Chondrocyte (in vitro differentiated cells): ENCODE measurements at places on chromosomes 3 and 15. TPM values are rescaled to one million over a fixed set of nuclear protein-coding genes. Genes with fewer than 3 reads are reported as not detected.

The FGF12 gene
- 0.15 TPM in 1 of 3 replicates, not detected in the others for total RNA-seq

DNA sequence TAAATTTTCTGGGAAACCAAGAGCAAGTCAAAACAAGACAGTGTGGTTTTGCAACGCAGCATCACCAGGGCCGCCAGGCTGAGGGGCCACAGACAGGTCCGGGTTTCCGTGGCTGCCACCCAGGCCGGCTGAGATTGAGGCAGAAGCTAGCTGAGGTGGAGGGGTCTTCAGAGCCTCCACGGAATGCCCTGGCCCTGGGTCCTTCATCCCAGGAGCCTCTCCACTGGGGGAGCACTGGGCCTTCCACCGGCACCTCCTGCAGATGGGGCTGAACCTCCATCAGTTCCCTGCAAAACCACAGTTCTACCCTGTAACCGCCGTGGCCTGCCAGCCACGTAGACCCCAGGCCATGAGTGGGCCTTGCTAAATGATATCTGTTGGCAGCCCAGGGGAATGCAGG lies 152.7 kb downstream of the CHSY1 start:
- H3K27me3 ChIP-seq = no peaks in the 10 kb centered on the region
- H3K27ac ChIP-seq = no peak overlapping the region
- no peak for DNase-seq

DNA sequence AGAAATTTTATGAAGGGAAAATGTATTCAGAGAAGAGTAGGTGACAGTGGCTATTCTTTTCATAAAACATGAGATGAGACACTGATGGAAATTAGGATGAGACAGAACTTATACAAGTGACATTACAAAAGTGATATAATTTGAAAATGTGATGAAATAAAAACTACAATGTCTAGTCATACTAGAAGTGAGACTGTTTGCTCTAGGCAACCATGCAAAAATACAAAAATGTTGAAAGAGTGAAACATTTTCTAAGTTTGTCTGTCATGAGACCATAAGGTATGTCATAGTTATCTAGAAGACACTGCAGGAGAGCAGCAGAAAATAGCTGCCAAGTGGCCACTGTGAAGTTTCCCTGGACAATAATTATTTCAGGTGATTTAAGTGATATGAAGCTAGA lies 459.5 kb downstream of the DIPK2A start:
- H3K4me3 ChIP-seq = no peak overlapping the region
- H3K4me1 ChIP-seq = no peaks in the 10 kb centered on the region
- no peaks in the 10 kb centered on the region for H3K36me3 ChIP-seq
- H3K27ac ChIP-seq = no peak overlapping the region

The IL17RB gene
- total RNA-seq = 0.22 to 0.36 TPM (median 0.31 TPM) in 3 replicates

- no peaks in the 10 kb centered on the region for H3K4me1 ChIP-seq
- no peak overlapping the region for H3K27ac ChIP-seq
- no peak overlapping the region for H3K4me3 ChIP-seq
- H3K27me3 ChIP-seq = no peaks in the 10 kb centered on the region
- no peak for DNase-seq
These were observed 504.1 kb upstream of the CDIN1 start for GRCh38 chr15:36075333-36075732.

DNA sequence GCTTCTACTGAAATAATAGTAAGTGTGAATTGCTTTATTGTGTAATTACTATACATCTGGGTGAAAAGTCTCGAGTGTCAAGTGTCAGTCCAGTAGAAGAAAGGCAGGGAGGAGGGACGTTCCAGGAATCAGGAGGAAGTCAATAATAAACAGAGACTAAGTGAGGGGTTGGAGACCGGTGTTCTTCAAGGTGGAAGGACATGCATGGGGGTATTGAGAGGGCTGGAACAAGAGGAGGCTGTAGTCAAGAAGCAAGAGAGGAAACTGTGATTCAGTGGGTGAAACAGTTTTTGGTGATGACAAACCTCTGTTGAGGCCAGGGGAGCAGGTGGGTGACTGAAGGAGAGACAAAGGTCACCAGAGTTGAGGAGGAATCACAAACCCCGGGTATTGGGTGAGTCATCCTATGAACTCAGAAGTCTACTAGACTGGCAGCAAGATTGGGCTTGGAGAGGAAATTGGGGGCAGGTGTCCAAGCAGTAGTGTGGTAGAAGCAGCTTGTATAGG lies 11.6 kb upstream of the SCAMP5 start:
- H3K27me3 ChIP-seq = peaks cover 31% of the 10 kb centered on the region
- peaks cover 4% of the 10 kb centered on the region for H3K36me3 ChIP-seq
- no peaks in the 10 kb centered on the region for H3K4me1 ChIP-seq
- no peak overlapping the region for H3K4me3 ChIP-seq
- DNase-seq = no peak

The BTBD1 gene
- total RNA-seq = 51.4 to 55.0 TPM (median 53.3 TPM) in 3 replicates

DNA sequence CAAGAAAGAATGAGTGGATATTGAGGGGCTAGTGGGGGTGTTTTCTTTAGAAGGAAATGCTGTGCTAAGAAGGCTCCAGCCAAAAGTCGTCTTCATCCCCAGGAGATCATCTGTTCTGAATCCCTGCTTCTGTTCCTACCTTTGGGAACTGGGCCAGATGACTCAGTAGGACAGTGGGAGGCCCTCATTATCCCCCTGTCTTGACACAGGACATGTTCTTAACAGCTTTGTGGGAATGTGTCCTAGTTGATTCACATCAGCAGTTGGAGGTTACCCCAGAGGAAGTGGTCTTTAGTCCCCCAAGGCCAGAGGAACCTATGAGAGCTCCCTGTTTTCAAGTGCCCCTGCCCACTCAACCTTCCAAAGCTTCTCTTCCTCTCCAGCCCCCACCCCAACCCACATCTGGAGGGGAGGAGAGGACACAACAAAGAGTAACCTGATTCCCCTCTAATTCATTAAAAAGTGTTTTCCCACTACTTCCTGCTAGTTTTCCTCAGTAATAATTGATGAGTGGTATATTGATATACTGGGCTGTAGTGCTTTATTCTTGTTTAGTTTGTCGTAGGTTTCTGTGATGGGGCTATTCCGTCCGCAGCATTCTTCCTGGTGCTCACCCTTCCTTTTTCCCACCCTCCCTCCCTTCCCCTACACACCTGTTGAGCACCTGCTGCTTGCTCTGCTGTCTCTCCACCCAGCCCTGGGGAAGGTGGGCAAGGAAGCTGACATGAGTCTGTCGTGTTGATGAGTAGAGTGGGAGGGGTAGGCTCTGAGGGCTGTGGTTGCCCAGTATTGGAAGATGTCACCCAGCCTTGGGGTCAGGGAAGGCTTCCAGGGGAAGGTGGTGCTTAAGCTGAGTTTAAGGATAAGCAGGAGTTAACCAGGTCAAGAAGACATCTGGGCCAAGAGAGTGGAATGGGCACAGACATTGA lies 9.3 kb downstream of the PXYLP1 start:
- no peaks in the 10 kb centered on the region for H3K27me3 ChIP-seq
- peak overlapping the region; percentile 92 for H3K27ac ChIP-seq
- DNase-seq = no peak
- H3K4me1 ChIP-seq = peaks cover 60% of the 10 kb centered on the region

The SETD5 gene
- total RNA-seq = 122 to 145 TPM (median 123 TPM) in 3 replicates

DNA sequence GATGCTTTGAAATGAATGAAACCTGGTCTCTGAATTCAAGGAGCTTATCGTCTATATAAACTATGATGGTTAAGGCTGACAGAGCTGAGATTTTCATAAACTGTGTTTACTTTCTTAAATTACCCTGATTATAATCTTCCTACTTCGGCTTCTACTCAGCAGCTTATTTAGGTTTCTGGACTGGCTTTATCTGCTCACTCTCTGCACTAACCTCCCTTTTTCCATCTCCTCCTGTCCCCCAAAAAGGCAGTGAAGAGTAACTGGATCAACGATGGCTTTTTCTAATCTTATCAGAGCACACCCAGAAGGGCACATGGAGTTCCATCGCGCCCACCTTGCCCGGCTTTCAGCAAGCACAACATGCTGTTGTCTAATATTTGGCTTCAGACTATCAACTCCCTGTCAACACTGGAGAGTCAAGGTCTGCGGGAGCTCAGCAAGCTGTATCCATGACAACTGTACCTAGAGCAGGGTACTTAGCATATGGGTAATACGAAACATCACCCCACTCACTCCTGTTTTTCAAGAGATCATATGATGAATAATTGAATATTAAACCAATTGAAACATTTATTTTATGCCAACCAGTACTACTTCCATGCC lies 417.3 kb downstream of the GABRB3 start:
- H3K4me3 ChIP-seq = no peak overlapping the region
- no peak overlapping the region for H3K27ac ChIP-seq
- no peak for DNase-seq
- H3K27me3 ChIP-seq = no peaks in the 10 kb centered on the region
- H3K4me1 ChIP-seq = no peaks in the 10 kb centered on the region

DNA sequence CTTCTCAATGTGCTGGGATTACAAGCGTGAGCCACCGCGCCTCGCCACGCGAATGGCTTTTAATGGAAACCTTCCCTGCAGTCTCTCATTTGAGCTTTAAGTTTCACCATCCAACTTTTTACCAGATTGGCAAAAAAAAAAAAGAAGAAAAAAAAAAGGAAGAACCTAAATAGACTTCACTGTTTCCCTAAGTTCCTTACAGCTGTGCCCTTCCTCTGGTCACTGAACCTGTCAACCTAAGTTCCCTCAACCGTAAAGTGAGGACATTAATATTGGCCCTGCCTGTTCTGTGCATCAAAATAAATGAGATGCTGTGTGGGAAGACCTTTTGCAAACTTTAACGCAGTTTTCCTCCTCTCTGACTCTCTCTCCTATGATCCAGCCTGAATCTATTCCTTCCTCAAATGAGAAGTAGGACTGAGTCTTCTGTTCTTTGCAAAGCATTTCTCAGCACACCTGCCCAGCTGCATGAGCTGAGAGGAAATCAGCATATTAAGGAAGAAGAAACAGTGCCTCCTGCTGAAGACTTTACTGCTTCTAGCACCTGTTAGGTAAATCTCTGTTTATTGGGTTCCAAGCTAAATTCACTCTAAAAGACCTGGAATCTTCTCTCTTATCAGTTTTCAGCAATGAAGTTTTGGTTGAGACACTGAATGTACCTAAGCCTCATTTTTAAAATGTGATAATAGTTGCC lies 99.6 kb upstream of the ETV5 start:
- no peak overlapping the region for H3K27ac ChIP-seq
- no peaks in the 10 kb centered on the region for H3K36me3 ChIP-seq
- no peak overlapping the region for H3K4me3 ChIP-seq
- peaks cover 17% of the 10 kb centered on the region for H3K4me1 ChIP-seq
- no peak for DNase-seq
- peaks cover 11% of the 10 kb centered on the region for H3K27me3 ChIP-seq

GRCh38 chr3:122183521-122183892 lies at the start of gene CASR:
TSS of gene CASR (plus strand) at chr3:122183668. CDS start at chr3:122254190, 70,522 bp downstream.
- H3K4me1 ChIP-seq = peaks cover 6% of the 10 kb centered on the region
- no peak for DNase-seq
- H3K4me3 ChIP-seq = peak within 1 kb of the TSS; percentile 56
- H3K27ac ChIP-seq = no peak within 1 kb of the TSS
- H3K27me3 ChIP-seq = peaks cover 62% of the 10 kb centered on the region
- no peaks in the 10 kb centered on the region for H3K36me3 ChIP-seq

The CYP11A1 gene
- 0.32 to 0.54 TPM in 2 of 3 replicates, not detected in the other for total RNA-seq

GRCh38 chr3:69462826-69463100 lies 76.9 kb upstream of the FRMD4B start:
- H3K4me3 ChIP-seq = no peak overlapping the region
- DNase-seq = no peak
- no peak overlapping the region for H3K27ac ChIP-seq
- no peaks in the 10 kb centered on the region for H3K4me1 ChIP-seq
- peaks cover 4% of the 10 kb centered on the region for H3K36me3 ChIP-seq
- peaks cover 13% of the 10 kb centered on the region for H3K27me3 ChIP-seq

The SST gene
- not detected in 3 replicates for total RNA-seq

DNA sequence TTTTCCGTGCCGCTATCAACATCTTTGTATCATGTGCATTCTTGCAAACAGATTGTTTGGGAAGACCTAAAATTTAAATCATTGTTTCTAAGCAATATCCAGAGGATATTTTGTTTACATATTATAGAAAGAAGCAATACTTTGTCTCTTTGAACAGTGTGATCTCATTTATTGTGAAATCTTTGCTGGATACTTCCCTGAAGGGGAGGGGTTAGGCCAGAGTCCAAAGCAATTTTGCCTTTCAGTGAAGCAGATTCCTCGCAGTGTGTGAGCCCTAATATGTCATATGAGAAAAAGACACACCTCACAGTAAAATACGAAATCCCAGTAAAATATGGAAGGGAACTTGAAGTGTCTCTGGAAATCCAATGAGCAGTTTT lies 158.7 kb upstream of the SLCO3A1 start:
- no peak overlapping the region for H3K4me3 ChIP-seq
- H3K27ac ChIP-seq = no peak overlapping the region
- H3K4me1 ChIP-seq = no peaks in the 10 kb centered on the region
- no peak for DNase-seq

DNA sequence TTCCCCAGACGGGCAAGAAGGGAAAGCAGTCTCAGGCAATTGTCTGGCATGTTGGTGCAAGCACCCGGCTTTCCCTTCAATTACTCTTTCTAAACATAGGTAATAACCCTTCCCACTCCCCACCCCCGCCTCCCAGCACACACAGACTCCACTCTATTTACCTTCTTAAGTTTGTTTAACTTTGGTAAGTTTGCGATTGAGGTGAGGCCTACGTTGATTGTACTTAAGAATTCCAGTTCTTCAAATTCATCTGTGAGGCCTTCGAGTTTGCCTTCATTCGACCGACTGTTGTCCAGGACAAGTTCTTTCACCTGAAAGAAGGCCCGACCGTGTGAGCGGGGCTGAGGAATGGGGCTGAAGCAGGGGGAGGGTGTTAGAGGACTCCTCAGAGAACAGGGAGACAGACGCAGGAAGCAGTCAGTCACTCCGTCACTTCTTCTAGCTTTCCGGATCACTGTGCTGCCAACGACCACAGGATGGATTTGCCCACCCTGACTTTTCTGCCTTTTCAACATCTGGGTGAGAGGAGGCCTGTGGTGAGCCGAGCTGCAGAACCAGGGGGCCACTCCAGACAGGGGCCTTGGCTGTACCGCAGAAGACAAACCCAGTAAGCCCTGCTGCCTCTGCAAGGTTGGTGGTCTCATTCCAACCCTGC lies 33.0 kb downstream of the ANP32A start:
- no peaks in the 10 kb centered on the region for H3K27me3 ChIP-seq
- H3K27ac ChIP-seq = no peak overlapping the region
- DNase-seq = no peak
- H3K36me3 ChIP-seq = peaks cover 11% of the 10 kb centered on the region

- H3K27ac ChIP-seq = no peak overlapping the region
- no peak for DNase-seq
- no peak overlapping the region for H3K4me3 ChIP-seq
- no peaks in the 10 kb centered on the region for H3K4me1 ChIP-seq
These were observed 689.0 kb downstream of the NTRK3 start for GRCh38 chr15:87567406-87568030.

DNA sequence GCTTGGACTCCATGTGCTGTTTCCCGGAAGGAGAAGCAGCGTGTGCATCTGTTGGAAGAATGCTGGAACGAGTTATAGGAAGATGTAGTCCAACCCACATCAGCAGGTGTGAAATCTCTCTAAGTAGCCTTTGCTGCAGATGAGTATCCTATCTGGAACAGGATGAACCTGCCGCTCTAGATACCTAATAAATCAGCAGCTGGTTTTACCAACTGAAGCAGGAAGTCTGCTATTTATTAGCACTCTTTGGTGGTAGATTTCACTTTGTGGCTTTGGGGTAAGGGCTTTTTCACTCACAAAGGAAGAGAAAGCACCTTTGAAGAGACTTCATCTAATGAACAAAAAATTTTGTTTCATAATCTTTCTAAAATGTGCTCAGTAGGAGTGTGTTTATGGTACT lies 66.4 kb downstream of the DCUN1D1 start:
- no peaks in the 10 kb centered on the region for H3K4me1 ChIP-seq
- no peak overlapping the region for H3K27ac ChIP-seq
- peaks cover 5% of the 10 kb centered on the region for H3K36me3 ChIP-seq
- H3K4me3 ChIP-seq = no peak overlapping the region
- no peak for DNase-seq

- no peaks in the 10 kb centered on the region for H3K27me3 ChIP-seq
- no peak overlapping the region for H3K27ac ChIP-seq
- H3K36me3 ChIP-seq = peaks cover 4% of the 10 kb centered on the region
- H3K4me1 ChIP-seq = peaks cover 11% of the 10 kb centered on the region
These were observed 3.0 kb downstream of the ZNF589 start for GRCh38 chr3:48243886-48244285.
